ENCODE measurements at places on chromosomes 7 and 10. TPM values are rescaled to one million over a fixed set of nuclear protein-coding genes. Genes with fewer than 3 reads are reported as not detected.

- no peak for DNase-seq
Observed at GRCh38 chr7:12711124-12711523, 23.7 kb downstream of the ARL4A start.

DNA sequence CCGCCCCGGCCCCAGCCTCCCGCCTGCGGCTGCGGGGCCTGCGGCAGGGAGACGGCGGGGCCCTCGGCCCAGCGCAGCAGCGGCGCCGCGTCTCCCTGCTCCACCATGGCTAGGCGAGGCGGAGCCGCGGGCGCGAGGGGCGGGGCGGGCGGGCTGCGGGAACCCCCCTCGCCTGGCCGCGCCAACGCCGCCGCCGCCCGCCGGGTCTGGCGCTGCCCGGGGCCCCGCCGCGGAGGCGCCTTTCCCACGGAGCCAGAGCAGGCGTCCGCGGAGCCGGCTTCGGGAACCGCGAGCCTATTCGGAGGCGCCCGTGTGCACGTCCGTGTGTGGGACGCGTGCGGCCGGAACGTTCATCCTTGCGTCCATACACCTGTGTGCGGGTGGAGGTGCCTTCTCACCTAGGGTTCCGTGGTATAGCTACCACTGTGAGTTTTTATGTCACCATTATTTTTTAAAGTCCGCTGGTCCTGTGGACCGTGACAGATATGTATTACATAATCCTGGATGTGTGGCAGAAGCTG lies at the start of gene DENND11:
DENND11 (minus strand) TSS at position 120 of the 521 bp plus-strand sequence; CDS start at position 107, 13 bp downstream.
- peak; percentile 76 for DNase-seq

- no peak for DNase-seq
Observed at GRCh38 chr10:43940898-43941837, 292.5 kb upstream of the ZNF32 start.

GRCh38 chr7:143924851-143925250 lies 10.2 kb upstream of the OR2F2 start:
- no peak for DNase-seq

Gene STEAP1B
- 1.2 TPM for total RNA-seq

- no peak for DNase-seq
Observed at GRCh38 chr7:151006590-151007300, 15.9 kb downstream of the NOS3 start.

- DNase-seq = no peak
Observed at GRCh38 chr7:18798088-18798906, 302.7 kb downstream of the HDAC9 start.

DNA sequence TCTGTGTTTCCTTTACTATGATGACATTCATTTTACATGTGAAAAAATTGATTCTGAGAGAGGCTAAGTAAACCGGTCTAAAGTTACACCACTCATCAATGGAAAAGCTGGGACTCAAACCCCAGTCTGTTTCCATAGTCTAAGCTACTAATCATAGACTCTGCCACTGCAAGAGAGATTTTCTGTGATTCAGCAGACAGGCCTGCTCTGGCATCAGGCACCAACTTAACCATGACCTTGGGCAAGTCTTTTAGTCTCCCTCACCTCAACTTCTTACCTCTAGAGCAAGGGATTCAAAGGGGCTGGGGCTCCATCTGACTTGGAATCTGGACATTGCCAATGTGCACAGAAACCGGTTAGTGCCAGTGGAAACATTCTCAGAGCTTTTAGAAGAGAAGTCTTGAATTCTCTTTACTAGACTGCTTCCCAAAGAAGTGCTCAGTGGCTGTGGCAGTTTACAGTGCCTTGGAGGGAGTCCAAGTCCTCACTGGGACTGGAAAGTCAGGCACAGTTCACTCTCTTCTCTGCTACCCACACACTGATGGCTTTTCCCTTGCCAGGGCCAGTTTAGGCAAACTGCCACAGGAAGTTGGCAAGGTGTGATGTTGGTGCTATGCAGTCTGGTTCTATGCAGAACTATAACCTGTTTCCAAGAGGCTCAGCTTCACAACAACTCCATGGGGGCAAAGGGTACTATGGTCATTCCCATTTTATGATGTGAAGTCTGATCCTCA lies 4.5 kb upstream of the BLNK start:
- DNase-seq = no peak

DNA sequence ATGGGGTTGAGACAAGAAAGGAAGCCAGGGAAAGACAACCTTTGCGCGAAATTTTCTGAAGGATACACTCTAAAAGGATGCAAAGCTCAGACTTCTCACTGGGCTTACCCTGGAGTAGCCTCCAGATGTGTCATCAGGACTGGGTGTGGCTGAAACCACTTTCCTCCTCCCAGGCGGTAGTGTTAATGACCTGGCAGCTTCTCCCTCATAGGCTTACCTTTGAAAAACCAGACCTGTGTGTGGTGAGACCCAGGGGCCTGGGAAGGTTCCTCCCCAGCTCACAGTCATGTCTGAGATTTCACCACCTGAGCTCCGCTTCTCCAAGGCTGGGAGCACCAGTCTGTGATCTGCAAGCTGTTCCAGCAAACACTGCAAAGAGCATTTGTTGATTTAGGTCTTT lies 93.7 kb downstream of the EPC1 start:
- no peak for DNase-seq

- DNase-seq = no peak
Observed at GRCh38 chr7:93054975-93055374, 62.8 kb downstream of the SAMD9 start.

DNA sequence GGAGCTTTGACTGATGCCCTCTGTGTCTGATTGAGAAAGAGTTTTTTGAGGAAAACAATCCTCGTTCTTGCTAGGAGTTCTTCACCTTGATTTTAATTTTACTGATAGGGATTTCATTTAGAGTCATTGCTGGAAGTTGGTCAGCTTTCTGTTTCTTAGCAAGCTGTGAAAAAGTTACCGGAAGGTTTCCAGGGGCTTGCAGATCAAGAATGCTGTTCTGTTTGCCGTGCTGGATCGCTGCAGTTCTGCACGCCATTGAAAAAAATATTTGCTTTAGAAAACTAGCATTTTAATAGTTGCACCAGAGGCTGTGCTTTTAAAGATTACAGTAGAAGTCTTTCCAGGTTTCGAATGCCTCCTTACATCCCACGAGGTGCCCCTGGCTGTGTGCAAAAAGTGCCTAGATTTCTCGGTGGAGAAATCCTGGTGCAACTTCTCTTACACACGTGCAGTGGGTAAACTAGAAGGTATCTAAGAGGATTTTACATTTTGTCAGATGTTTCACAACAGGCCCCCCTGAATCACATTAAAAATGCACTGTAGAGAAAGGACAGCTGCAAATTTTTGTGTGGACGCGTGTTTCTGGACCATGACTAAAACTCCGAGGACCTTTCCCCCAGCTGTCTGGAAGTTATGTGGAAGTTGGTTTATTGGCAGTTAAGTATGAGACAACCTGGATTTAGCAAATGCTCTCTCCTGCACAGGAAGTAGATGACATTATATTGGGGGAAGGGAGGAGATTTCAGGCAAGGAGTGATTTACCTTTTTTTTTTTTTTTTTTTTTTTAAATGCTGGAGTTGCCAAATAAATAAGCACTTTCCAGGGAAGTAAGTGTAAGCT lies 5.8 kb downstream of the TCF7L2 start:
- no peak for DNase-seq

DNA sequence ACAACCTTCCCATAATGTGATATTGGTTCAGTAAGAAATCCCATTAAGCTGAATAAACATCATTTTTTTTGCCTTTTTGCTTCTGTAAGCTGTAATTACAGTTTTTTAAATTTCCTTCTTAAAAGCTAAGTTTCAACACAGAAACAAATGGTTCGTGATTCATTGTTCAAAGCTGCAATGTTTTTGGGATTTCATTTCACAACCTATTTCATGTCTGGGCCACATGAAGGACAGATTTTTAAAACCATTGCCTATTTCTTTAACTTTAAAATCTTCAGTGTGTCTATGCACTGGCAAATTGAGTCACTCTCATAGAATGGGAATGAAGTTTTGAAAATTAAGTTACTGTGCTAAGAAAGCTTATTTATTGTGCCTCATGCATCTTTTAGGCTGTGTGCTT lies 66.9 kb downstream of the TFPI2 start:
- DNase-seq = no peak

Gene FZD1
- total RNA-seq = 0.29 TPM

Gene LRRC18
- not detected for total RNA-seq

DNA sequence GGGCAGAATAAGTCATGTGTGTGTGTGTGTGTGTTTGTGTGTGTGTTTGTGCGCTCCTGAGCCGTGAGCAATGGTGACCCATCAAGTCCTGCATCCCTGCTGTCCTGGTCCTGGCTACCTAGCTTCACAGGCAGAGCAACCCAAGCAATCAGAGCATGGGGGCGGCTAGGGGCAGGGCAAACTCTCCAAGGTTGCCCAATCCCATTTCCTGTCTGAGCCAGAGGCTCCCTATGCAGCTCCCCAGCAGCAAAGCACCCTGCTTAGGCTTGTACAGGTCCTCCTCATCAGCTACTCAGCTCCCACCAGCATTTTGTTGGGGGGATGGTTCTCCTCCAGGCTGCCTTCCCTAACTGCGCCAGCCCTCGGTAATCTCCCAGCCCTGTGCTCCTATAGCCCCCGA lies 31.1 kb upstream of the CRHR2 start:
- no peak for DNase-seq

GRCh38 chr10:68139448-68140272 lies 30.4 kb downstream of the MYPN start:
- no peak for DNase-seq

DNA sequence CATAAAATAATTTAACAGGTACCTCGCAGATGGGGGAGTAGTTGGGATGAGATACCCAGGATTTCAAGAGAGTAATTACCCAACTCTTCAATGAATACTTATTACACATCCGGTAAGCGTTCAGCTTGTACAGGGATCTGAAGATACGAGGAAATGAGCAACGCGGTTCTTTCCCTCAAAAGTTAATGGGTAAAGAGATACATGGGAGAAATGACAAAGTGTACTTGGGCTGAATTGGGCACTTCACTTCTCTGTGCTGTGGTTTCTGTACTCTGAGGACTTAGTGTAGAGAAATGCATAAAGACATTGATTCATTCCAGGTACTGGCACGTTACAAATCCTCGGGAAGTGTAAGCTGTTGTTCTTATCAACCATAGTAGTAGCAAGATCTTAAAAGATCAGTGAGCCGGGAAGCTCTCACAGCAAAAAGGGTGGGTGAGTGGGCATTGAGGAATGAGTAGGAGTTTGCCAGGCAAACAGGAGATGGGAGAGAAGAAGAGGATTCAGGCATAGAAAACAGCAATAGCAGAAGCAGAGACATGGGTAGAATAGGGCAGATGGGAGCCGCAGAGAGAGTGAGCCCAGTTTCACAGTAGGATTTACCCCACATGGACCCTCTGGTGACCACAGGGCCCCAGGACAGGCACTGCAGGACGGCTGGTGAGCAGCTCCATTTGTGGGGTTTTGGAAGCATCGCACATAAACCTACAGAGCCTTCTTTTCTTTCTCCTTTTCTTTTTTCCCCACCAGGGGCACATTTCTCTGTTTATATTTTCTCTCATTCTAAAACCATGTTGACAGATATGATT lies 304.3 kb upstream of the PITRM1 start:
- DNase-seq = no peak

DNA sequence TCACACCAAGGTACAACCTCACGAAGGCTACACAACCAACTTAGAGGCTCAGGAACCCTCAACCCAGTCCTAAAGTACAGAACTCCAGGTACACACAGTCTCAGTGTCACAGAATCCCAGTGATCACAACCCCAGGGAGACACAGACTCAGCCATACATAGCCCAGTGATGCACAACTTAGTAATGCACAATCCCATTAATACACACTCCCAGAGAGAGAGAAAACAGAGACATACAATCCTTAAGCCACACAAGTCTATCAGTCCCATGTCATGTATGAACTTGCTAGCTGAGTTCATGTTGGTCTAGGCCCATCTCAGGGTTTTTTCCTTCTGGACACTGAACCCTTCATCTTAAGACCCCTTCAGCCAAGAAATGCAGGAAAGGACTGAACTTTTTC lies 4.6 kb downstream of the KCNIP2 start:
- DNase-seq = no peak

Gene ZSWIM8
- total RNA-seq = 121 TPM

Gene HMX2
- total RNA-seq = not detected

DNA sequence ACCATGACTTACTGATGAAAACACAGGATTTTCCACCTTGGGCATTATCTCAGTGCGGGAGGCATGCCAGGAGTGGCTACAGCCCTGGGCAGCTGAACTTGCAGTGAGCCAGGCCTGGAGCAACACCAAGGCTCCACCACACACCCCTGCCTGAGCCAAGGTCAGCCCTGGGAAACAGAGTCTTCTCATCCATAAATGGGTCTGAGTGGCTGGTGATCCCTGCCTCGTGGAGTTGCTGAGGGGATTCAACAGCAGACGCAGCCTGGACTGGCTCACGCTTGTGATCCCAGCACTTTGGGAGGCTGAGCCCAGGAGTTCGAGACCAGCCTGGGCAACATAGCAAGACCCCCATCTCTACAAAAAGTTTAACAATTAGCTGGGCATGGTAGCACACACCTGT lies 32.2 kb downstream of the SPOCK2 start:
- no peak for DNase-seq

Gene FAM241B
- total RNA-seq = 3.0 TPM

Gene RTKN2
- 1.2 TPM for total RNA-seq

- DNase-seq = no peak
Observed at GRCh38 chr7:131369354-131369753, 41.7 kb downstream of the MKLN1 start.

DNA sequence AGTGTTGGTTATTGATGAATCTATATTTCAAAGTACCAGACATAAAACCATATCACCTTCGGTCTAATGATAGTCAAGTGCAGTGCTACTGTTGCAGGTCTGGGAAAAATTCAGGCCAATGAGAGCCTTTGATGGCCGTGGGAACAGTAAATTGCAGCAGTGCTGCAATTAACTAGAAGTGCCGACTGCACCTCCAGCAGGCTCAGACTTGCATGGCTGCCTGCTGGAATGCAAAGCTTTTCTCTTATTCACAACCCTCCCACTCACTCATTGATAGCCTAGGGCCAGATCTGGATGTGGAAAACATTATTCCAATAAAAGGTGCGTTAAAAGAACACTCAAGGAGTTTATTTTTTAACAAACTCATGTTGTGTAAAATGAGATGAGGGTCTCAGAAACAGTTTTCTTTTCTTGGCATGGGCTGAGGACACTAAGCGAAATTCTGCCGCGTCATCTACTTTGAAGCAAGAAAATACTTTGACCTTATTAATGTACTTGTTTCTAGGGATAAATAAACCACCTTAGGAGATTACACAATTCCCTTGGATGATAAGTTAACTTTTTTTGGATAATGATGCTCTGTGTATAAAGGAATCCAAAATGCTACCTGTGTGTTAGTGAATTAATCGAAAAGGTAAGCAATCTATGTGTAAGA lies 17.1 kb downstream of the PLXDC2 start:
- DNase-seq = no peak

DNA sequence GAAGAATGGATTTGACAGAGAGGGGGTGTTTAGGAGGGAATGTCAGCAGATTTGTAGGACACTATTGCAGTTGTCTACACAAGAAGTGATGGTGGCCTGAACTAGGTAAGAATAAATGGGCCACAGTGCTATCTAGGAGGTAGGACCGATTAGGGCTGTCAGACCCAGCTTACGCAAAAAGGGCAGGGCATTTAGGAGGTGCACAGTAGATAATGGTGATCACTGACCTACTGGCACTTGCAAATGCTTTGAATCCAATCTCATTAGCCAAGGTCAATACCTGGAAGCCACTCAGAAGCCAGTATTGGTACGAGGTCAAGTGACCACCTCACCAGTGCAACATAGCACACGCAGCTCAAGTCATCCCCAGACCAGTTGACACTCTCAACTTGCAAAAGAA lies 330.9 kb downstream of the KCNMA1 start:
- no peak for DNase-seq

All from natural killer cell treated with Interleukin-12 subunit alpha and Interleukin-12 subunit beta and Interleukin-15 and Interleukin-18, amount 100 ng/mL, for 72 hours (primary cell).